ENCODE measurements at places on chromosomes 13 and 19.
A peak's percentile ranks its signal among the peaks of the same experiment; 100 is the strongest.

GRCh38 chr19:33691736-33692135 is 70.0 kb downstream of the CHST8 start:
- no peaks in the 10 kb centered on the region for H3K36me3 ChIP-seq
- H3K27me3 ChIP-seq: no peaks in the 10 kb centered on the region
- H3K4me1 ChIP-seq: no peaks in the 10 kb centered on the region
- no peak overlapping the region for H3K27ac ChIP-seq

GRCh38 chr19:54707962-54708361 is 16.3 kb upstream of the KIR3DL3 start:
- H3K4me1 ChIP-seq: peaks cover 48% of the 10 kb centered on the region
- peaks cover 11% of the 10 kb centered on the region for H3K27me3 ChIP-seq
- no peaks in the 10 kb centered on the region for H3K36me3 ChIP-seq
- peak overlapping the region; percentile 28 for H3K4me3 ChIP-seq

DNA sequence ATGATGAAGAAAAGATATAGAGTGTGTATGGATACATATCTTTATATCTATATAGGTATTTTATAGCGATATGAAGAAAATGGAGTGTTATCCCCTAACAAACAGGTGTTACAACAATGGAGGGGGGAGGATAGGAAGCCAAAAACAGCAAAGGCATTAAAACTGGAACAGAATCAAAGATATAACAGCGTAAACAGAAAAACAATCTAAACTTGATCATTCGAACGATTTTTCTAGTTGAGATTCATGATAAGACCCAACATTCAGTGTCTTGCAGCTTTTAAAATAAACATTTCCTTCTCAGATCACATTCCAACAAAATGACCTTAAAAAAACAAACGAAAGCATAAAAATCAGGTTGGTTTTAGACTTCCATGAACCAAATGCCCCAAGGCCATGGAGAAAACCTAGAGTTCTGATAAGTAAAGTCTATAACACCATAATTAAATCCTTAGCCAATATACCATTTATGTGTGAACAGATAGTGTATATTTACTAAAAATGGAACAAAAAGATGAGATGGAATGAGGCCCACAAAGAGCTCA is 55.7 kb downstream of the CAB39L start:
- no peak overlapping the region for H3K4me3 ChIP-seq
- H3K36me3 ChIP-seq: no peaks in the 10 kb centered on the region

- no peaks in the 10 kb centered on the region for H3K27me3 ChIP-seq
- DNase-seq: no peak
- no peak overlapping the region for H3K4me3 ChIP-seq
- H3K4me1 ChIP-seq: peaks cover 21% of the 10 kb centered on the region
- peaks cover 3% of the 10 kb centered on the region for H3K36me3 ChIP-seq
Observed at GRCh38 chr13:73922493-73923393, 211.5 kb downstream of the KLF12 start.

- H3K4me3 ChIP-seq: peak within 1 kb of the TSS; percentile 82
- DNase-seq: peak; percentile 94
- peaks cover 44% of the 10 kb centered on the region for H3K4me1 ChIP-seq
- H3K27ac ChIP-seq: peak within 1 kb of the TSS; percentile 46
- H3K36me3 ChIP-seq: no peaks in the 10 kb centered on the region
Observed at GRCh38 chr19:18097217-18097992, at the start of gene MAST3. Gene MAST3 (plus strand): TSS chr19:18097778. CDS start chr19:18097793, 15 bp downstream.

DNA sequence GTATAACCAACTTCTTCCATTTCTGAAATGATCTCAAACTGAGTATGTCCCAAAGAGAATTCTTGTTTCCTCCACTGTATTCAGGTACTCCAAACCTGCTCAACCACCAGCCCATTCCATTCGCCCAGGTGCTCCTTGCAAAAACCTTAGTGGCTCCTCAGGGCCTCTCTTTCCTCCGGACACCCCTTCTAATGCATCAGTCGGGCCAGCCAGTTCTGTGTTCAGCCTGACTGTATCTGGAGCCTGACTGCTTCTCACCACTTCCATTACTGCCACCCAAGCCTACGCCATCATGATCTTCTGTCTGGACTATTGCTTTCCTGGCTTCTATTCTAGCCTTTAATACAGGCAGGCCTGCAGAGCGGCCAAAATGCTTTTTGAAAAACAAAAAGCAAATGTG is 1.5 kb downstream of the PHF11 start:
- no peak for DNase-seq
- H3K27ac ChIP-seq: peak overlapping the region; percentile 97
- peak overlapping the region; percentile 83 for H3K4me3 ChIP-seq
- H3K4me1 ChIP-seq: peaks cover 55% of the 10 kb centered on the region
- peaks cover 55% of the 10 kb centered on the region for H3K36me3 ChIP-seq
- no peaks in the 10 kb centered on the region for H3K27me3 ChIP-seq

- no peaks in the 10 kb centered on the region for H3K36me3 ChIP-seq
- peak; percentile 64 for DNase-seq
- H3K27me3 ChIP-seq: peaks cover 20% of the 10 kb centered on the region
- H3K27ac ChIP-seq: no peak overlapping the region
Observed at GRCh38 chr19:7506385-7507328, 9.2 kb upstream of the ZNF358 start.

GRCh38 chr13:19888799-19889198 is 25.4 kb upstream of the ZMYM5 start:
- H3K4me1 ChIP-seq: no peaks in the 10 kb centered on the region
- no peaks in the 10 kb centered on the region for H3K27me3 ChIP-seq
- H3K36me3 ChIP-seq: no peaks in the 10 kb centered on the region

DNA sequence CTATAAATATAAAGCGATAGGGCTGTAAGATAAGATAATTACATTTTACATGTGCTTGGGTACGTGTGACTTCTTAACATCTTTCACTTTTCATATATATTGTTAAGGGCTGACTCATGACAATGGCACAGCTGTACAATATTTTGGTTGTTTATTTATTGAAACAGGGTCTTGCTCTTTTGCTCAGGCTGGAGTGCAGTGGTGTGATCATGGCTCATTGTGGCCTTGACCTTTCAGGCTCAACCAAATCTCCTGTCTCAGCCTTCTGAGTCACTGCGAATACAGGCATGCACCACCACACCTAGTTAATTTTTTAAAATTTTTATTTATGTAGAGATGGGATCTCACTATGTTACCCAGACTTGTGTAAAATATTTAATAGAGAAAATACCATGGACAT is 2532.4 kb upstream of the PCDH20 start:
- H3K27ac ChIP-seq: no peak overlapping the region
- no peak for DNase-seq
- H3K36me3 ChIP-seq: no peaks in the 10 kb centered on the region
- no peaks in the 10 kb centered on the region for H3K4me1 ChIP-seq
- no peak overlapping the region for H3K4me3 ChIP-seq
- H3K27me3 ChIP-seq: no peaks in the 10 kb centered on the region

DNA sequence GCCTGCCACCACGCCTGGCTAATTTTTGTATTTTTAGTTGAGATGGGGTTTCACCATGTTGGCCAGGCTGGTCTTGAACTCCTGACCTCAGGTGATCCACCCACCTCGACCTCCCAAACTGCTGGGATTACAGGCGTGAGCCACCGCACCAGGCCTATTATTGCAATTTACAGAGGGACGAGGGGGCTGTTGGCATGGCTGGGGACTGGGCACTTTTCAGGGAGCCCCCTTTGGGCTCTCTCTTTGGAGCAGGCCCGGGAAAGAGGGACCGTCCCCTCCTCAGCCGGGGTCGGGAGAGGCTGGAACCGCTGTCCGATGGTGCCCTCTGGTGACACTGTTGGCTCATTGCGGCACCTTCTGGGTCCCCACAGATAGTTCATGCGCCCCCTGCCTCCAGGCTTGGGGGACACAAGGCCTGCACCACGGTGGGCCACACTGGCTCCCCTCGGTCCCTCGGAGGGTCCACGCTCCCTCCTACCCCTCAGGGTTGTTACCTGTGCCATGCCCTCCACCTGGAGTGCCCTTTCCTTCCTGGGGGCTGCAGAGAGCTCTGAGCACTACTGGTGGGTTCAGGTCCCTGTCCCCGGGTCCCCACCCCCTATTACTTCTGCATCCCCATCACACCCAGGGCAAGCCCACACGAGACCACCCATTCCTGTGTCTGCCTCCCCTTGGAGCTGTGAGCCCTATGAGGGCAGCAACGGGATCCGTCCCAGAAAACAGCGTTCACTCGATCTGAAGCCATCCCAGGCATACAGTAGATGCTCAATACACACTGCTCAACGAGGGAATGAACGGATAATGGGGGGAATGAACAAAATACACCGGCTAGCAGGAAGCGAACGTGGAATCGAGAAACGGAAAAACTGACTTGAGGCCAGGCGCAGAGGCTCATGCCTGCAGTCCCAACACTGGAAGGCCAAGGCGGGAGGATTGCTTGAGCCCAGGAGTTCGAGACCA is 12.5 kb downstream of the FEM1A start:
- no peaks in the 10 kb centered on the region for H3K4me1 ChIP-seq
- DNase-seq: peak; percentile 81
- H3K27ac ChIP-seq: no peak overlapping the region
- H3K27me3 ChIP-seq: no peaks in the 10 kb centered on the region
- no peak overlapping the region for H3K4me3 ChIP-seq

GRCh38 chr13:102402290-102402689 is 442 bp upstream of the FGF14 start:
- peaks cover 51% of the 10 kb centered on the region for H3K27me3 ChIP-seq
- peak overlapping the region; percentile 27 for H3K4me3 ChIP-seq
- DNase-seq: peak; percentile 31

- no peaks in the 10 kb centered on the region for H3K36me3 ChIP-seq
- peaks cover 16% of the 10 kb centered on the region for H3K27me3 ChIP-seq
- no peak overlapping the region for H3K4me3 ChIP-seq
- H3K27ac ChIP-seq: no peak overlapping the region
Observed at GRCh38 chr13:77571956-77572355, 36.5 kb downstream of the SCEL start.

Measured in activated CD8-positive, alpha-beta T cell treated with anti-CD3 and anti-CD28 coated beads, Interleukin-2, amount 10 ng/mL, durations not matched to agents 7 days and 5 days (primary cell).